Colonic mucosa (tissue), 4 donors: ENCODE measurements at places on chromosomes 16 and 17. TPM values are rescaled to one million over a fixed set of nuclear protein-coding genes. Genes with fewer than 3 reads are reported as not detected.

Gene NTN1
- 2.1 TPM for total RNA-seq

- DNase-seq: no peak
Measured at GRCh38 chr16:84677017-84677803, 22.6 kb upstream of the USP10 start.

DNA sequence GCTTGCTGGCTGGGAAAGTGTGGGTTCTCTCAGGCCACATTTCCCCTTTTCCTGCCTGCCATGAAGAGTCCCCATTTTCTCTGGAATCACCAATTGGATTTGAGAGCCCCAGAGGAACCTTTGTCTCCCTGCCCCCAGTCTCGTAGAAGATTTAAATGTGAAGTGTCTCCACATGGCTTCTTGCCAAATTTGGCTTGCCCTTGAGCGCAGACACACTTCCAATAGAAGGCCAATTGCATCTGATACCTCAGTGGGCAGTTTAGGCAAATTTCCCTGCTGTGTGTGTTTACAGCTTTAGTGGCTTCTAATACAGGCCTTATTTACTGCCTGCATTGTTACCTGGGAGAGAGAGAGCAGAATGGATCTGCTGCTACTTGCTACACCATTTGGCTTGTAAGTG is 29.7 kb downstream of the CDK5R1 start:
- no peak for DNase-seq

- no peak for DNase-seq
Measured at GRCh38 chr17:82880620-82881323, 41.0 kb upstream of the ZNF750 start.

Gene KRTAP4-6
- not detected for total RNA-seq

- no peak for DNase-seq
Measured at GRCh38 chr17:60827943-60828342, 150.3 kb downstream of the BCAS3 start.

DNA sequence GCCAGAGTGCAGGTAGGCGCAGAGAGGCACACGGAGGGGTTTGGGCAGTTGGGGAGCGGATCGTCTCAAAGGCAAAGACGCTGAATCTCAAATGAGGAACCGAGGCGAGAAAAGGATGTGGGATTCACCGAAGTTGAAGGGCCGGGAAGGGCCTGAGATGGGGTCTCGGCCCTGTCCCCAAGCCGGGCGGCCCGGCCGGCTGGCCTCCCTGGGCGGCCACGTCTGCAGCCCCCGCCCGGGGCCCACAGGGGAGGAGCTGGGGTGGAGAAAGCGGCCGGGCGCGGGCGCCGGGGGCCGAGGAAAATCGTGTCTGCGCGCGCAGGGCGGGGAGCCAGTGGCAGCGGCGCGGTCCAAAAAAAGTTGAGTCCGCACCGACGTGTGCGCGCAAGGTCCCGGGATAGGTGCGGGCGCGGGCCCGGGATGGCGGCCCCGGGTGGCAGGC is 458 bp downstream of the SLC12A4 start:
- no peak for DNase-seq

DNA sequence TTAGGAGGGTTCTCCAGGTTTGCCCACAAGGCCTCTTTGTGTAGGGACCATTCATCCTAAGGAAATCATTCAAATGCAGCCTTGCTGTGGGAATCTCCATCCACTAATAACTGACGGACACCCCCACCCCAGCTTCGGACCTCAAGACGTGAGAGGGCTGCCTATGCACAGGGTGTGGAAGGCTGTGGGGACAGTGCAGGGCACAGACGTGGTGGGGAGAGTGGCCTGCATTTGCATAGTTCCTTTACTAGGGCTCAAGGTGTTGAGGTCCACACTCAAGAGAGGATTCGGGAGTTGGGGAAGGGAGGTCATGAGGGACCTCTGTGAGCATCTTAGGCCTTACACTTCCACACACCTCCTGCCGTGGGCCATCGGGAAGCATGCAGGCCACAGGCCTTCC is 9.8 kb downstream of the DUSP3 start:
- DNase-seq: no peak

DNA sequence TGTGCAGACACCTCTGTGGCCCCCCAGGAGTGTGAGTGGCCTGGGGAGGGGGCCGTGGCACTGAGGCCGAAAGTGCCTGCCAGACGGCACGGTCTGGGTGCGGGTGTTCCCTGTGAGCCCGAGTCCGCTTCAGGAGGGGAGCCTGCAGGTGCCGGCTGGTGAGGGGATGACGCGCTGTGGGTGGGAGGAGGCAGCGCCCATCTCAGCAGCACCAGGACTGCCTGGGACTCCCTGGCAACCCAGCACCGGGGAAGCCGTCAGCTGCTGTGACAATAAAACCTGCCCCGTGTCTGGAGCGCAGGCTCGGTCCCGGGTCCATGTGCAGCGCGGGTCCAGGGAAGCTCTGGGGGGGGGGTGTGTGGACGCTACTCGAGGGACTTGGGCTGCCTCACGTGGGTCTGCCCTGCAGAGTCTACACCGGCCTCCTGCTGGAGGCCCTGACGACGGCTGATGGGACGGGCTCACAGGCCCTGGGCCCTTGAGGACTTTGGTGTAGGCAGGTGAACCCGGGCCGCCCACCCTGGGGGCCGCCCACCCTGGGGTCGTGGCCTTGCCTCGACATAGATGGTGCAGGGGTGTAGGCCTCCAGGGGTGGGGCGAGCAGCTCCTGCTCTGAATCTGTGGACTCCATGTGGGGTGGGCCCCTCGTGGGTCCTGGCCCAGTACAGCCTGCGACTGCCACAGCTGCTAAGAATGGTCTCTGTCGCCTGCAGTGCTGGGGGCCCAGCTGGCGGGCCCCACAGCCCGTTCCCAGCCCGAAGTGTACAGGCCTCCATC is 5.9 kb upstream of the RAB40C start:
- no peak for DNase-seq

GRCh38 chr16:88783391-88784073 is 1.5 kb downstream of the PIEZO1 start:
- peak; percentile 34 for DNase-seq

GRCh38 chr16:86798247-86799041 is 220.1 kb downstream of the FOXL1 start:
- no peak for DNase-seq

GRCh38 chr16:79272141-79272577 is 328.4 kb downstream of the MAF start:
- DNase-seq: no peak

DNA sequence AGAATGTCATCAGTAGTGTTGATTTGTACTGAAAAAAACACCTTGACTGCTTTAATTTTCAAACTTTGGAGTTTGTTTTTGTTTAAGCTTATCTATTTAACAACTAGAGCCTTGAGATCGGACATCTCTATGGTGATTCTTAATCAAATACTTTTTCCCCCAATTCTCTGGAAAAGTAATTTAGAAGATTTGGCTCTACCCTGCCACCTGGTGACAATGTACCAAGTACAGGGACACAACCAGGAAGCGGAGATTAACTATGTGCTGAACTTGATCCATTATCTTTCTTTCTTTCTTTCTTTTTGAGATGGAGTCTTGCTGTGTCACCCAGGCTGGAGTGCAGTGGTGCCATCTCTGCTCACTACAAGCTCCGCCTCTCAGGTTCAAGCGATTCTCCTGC is 30.8 kb downstream of the USP43 start:
- no peak for DNase-seq

- no peak for DNase-seq
Measured at GRCh38 chr17:949623-950303, 29.8 kb downstream of the NXN start.

DNA sequence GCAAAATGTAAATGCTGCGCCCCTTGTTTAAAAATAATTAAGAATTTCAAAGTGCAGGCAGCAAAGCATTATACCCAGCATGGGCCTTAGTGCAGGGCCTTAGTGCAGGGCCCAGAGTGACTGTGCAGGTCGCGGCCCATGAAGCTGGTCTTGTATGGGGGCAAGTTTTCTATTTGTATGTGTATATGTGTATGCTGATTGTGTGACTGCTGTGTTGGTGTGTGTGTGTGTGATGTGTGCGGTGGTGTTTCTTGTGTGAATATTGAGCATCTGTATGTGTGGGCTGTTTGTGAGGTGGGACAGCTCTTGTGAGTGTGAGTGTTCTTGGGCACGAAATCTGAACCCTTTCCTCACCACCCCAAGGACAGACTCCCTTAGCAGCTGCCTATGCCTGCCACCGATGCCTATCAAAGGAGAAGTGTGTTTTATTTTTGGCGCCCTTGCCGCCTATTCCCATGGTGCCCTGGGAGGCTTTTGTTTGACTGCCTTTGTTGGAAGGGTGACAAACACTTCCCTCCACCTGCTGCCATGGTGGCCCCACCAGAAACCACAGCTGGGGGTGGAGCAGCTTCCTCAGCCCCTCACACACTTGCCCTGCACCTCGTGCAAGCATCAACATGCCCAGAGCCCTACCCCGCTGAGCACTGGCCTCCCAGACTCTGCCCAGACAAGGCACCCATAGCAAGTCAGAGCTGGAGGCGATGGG is 18.0 kb downstream of the CCR7 start:
- DNase-seq: no peak

DNA sequence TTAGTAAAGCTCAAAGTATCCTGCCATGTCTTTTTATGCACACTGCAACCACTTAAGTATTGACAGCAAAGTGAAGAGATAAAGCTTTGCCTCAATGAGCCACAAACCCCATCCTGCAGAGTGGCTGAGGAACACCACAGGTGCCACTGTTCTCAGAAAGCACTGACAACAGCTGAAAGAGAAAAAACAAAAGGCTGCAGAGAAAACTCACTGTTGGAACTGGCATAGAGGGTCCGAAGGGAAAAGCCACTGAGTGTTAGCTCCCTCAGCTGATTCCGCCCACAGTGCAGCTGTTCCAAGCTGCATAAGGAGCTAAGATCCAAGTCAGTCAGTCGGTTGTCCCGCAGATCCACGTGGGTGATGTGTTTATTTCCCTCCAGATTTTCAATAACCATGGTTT is 48.3 kb downstream of the PHLPP2 start:
- no peak for DNase-seq

- DNase-seq: no peak
Measured at GRCh38 chr16:29845656-29846055, 17.4 kb downstream of the CDIPT start.

GRCh38 chr17:43846963-43847371 is at the start of gene CD300LG:
CD300LG (plus strand) TSS chr17:43847176; CDS start chr17:43847217, 41 bp downstream.
- DNase-seq: no peak

Gene DYNLRB2
- not detected for total RNA-seq

- no peak for DNase-seq
Measured at GRCh38 chr16:78705694-78706093, 606.2 kb downstream of the WWOX start.

Gene ADAD2
- not detected for total RNA-seq

DNA sequence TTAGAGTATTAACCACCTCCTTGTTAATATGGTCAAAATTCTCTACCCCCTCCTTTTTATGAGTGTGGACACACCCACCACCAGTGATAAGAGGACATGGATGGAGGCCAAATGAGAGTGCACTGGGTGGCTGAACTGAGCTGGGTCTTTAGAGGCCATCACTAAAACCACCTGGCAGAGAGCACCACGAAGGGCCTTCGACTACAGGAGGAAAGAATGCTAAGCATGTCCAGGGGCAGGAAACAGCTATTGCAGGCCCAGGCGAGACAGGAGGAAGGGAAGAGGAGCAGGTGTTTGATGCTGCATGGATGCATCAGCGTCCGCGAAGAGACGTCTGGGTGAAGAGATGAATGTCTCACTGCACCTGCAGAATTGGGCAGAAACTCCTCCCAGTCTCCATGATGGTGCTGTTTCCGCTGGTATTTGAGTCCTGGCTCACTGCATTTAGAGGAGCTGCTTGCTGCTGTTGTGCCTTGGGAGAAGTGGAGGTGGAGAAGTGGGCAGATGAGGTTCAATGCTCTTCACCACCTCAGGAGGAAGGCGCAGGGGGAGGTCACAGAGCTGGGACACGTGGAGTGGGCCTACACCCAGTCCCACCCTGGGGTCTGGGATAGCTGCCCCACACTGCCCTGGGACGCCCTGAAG is 33.2 kb downstream of the SPHK1 start:
- no peak for DNase-seq

GRCh38 chr16:81703177-81704155 is 75.6 kb upstream of the PLCG2 start:
- no peak for DNase-seq

- DNase-seq: peak; percentile 78
Measured at GRCh38 chr17:46851029-46851741, at the start of gene WNT9B. WNT9B (plus strand) TSS chr17:46851583; CDS start chr17:46851639, 56 bp downstream.

GRCh38 chr17:78337244-78338109 is 22.4 kb downstream of the SOCS3 start:
- peak; percentile 23 for DNase-seq

- DNase-seq: no peak
Measured at GRCh38 chr17:31570951-31571892, 179.7 kb downstream of the RAB11FIP4 start.

Gene EFCAB3
- total RNA-seq: not detected

DNA sequence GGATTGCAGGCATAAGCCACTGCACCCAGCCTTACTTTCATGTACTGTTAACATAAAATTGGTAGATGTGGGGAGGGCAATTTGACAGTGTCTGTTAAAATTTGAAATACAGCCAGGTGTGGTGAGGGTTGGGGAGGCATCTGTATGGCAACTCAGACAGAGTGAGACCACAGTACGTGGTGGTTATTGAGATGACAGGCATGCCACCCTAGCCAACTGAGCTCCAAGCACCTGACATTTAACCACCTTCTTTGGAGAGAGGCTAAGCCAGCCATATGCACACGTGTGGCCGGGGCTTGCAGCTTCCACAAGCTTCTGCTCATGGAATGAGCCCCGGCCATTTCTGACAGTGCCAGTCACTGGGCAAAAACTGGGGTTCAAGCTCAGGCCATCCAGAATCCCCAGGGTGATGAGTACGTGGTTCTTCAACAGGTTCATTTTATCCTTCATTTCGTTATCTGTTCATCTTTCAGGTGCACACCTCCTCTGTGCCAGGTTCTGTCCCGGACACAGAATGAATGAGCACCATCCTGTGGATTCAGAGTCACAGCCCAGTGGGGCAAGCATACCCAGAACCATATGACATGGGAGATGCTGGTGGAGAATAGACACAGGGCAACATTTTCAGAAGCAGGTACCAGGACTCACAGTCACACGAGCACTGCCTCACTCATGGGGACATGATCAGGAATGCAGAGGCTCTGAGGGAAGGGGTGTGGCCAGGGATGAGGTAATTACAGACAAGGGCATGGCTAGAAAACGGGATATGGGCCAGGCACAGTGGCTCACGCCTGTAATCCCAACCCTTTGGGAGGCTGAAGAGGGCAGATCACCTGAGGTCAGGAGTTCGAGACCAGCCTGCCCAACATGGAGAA is 36.2 kb downstream of the C16orf82 start:
- DNase-seq: no peak

Gene GPR179
- total RNA-seq: 0.03 TPM

DNA sequence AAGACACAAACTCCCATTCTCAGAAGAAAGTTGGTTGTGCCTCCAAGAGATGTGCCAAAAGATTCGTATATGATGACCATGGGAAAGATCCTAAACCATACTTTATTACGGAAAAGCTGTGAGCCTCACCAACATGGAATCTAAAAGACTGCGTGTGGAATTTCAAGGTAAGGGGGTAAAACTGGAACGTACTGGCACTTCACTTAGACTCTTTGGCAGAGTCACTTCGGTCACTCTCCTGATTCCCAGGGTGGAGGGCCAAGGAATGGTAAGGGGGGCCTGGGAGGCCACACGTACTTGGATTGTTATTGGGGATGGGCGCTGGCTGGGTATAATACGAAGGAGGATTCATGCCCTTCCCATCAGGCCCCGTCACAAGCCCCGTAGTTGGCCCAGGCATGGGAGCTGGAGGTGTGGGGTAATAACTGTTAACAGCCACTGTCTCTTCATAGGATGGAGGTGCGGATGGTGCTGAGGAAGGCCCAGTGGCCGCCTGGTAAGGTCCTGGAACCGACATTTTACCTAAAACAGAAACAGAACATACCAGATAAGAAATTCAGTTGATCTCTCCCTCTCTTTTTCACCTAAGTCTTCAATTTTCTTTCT is 30.4 kb downstream of the LITAF start:
- no peak for DNase-seq
